ENCODE measurements at places on chromosomes 12 and 14. TPM values are rescaled to one million over a fixed set of nuclear protein-coding genes. Genes with fewer than 3 reads are reported as not detected.

- DNase-seq, result peak; percentile 31
Measured at GRCh38 chr12:26317942-26318575, 122.7 kb downstream of the SSPN start.

GRCh38 chr12:123771261-123771660, 9.2 kb downstream of the DNAH10 start:
- no peak for DNase-seq

The BRI3BP gene
- total RNA-seq, result 2.6 TPM

DNA sequence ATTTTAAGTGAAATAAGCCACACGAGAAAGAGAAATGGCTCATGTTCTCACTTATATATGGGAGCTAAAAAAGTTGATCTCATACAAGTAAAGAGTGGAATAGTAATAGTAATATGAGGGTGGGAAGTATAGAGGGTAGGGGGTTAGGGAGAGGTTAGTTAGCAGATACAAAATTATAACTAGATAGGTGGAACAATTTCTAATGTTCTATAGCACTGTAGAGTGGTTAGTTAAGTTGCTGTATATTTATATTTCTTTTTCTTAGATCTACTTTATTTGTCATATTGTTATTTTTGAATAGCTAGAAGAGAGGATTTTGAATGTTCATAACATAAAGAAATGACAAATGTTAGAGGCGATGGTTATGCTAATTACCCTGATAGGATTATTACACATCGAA, 74.1 kb downstream of the MIA2 start:
- no peak for DNase-seq

The GARIN6 gene
- total RNA-seq, result not detected

The MUCL1 gene
- total RNA-seq, result not detected

The NEUROD4 gene
- total RNA-seq, result not detected

The CACNA2D4 gene
- 0.22 TPM for total RNA-seq

The STAC3 gene
- total RNA-seq, result 0.40 TPM

Data from lung microvascular endothelial cell (primary cell).